ENCODE measurements at places on chromosomes 6 and 20. TPM values are rescaled to one million over a fixed set of nuclear protein-coding genes. Genes with fewer than 3 reads are reported as not detected.

- DNase-seq: no peak
Measured at GRCh38 chr20:46053416-46053815, 24.4 kb downstream of the SLC12A5 start.

DNA sequence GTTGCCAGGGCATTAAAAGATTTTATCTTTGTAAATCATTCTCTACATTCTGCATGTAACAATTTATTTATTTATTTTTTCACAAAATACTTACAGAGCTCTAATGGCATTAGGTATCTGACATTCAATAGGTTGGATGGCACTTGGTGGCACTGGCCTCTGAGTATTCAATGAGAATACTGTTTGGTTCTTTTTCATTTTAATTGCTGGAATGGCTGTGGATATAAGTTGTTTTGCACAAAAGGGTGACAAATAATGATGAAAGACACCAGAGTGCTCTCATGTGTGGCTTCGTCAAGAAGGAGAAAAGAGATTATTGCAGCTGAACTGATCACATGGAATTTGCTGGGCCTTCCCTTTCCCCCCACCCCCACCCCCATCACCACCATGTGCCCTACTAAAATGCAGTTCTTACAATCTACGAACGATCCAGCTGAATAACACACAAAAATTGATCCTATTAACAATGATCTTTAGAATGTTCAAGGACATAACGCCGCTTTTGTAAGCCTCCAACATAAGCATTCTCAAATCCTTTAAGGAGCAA is 195.2 kb upstream of the POU3F2 start:
- DNase-seq: no peak

DNA sequence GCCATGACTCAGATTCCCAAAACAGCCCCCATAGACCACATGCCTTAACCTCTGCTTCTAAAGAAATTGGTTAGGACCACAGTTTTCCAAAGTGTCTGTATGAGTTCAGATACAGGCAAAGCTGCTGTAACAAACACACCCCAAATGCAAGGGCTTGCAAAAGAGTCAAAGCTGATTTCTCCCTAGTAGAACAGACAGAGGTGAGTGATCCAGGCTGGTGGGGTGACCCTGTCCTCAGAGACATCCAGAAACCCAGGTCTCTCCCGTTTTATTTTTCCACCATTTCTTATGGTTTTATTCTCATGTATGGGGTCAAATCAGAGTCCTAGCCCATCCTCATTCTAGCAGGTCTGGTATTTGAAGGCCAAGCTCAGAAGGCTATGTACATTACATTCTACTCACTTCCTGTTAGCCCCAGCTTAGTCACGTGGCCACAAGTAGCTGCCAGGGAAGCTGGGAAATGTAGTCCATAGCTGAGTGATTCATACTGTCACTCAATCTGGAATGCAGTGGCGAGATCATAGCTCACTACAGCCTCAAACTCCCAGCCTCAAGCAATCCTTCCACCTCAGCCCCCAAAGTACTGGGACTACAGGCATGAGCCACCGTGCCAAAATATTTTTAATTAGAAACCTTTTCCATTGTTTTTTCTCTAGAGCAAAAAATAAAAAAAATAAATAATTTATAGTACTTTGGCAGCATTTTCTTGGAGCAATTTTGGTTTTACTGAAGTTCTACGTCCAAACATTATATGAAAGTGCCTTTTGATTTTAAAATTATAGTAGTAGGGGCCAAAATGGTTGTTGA is 175.2 kb downstream of the ZMYND8 start:
- DNase-seq: no peak

- no peak for DNase-seq
Measured at GRCh38 chr6:106628658-106629102, 618 bp downstream of the RTN4IP1 start.

DNA sequence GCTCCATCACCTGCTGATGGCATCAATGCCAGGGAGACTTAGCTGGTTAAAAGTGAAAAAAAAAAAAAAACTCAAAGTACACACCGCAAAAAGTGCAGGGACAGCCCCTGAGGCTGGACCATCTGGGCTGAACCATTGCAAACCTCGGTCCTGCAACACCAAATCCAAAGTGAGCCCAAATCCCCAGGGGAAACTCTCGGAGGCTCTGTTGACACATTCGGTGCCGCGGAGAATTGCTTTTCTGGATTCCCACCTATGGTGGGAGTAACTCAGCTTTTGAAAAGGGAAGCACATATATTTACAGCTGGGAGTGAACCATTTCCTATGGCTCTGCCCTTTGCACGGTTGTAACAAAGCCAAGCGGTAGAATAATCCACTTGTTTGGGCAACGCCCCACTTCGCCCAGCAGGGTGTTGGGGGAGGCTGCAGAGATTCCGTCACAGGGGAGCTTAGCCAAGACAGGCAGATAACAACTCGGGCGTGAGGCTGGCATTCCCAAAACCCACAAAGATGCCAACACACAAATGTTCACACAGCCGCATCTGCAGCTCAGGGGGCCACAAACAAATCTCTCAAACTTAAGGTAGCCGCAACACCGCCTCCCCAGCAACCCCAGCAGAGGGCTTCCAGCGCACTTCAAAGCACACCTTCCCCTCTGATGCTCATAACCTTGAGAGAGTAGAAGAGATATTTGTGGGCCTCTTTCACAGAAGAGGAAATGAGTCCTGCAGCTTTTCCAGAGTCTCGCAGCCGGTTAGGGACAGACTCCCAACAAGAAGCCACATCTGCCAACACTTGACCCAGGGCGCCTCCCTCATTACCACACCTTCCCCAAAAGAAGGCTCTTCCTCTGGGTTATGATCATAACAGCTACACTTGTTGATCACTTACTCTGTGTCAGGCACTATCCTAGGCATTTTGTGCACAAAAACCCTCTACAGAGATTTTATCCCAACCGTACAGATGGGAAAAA is 11.4 kb downstream of the ZC3H12D start:
- DNase-seq: no peak

- no peak for DNase-seq
Measured at GRCh38 chr20:1841554-1842140, 53.6 kb upstream of the SIRPA start.

DNA sequence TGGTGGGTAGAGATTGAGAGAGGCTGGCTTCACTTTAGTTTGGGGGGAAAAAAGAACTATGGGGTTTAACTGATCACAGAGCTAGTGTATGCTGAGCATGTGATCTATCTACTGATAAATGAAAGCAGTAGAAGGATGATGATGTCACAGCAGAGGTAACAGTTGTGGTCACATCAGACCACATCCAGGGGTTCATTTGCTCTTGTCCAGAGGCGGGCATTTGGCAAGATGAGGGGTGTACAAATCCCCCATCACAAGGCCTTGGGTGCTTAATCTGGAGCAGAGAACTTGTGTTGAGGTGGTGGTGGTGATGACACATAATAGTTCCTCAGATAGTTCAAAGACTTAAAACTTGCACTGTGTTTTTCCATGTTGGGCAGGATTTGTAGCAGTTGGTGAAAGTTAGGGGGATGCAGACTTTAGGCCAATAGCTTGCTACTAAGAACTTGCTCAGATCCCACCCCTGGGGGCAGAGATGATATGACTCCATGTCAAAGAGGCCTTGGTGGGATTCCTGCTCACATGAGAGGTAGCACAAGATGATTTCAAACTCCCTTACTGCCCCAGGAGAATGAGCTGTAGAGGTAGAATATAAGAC is 63.4 kb downstream of the PRDM1 start:
- DNase-seq: no peak

DNA sequence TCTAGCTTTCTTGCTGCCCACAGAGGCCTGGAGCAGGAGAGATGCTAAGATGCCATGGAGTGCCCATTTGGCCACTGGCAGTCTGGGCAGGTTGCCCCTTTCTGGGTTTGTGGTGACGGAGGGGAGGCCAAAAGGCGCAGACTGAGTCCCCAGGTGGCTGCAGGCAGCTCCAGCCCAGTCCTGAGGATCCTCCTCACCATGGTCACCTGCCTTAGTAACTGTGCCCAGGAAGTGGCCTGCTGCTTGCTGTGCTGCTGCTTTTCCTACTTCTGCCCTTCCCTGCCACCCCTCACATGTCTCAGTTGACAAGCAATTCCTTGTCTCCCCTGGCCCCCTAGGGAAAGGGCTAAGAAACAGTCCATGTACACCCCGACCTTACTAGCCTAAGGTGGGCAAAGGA is 35.3 kb upstream of the KIFC1 start:
- DNase-seq: no peak

DNA sequence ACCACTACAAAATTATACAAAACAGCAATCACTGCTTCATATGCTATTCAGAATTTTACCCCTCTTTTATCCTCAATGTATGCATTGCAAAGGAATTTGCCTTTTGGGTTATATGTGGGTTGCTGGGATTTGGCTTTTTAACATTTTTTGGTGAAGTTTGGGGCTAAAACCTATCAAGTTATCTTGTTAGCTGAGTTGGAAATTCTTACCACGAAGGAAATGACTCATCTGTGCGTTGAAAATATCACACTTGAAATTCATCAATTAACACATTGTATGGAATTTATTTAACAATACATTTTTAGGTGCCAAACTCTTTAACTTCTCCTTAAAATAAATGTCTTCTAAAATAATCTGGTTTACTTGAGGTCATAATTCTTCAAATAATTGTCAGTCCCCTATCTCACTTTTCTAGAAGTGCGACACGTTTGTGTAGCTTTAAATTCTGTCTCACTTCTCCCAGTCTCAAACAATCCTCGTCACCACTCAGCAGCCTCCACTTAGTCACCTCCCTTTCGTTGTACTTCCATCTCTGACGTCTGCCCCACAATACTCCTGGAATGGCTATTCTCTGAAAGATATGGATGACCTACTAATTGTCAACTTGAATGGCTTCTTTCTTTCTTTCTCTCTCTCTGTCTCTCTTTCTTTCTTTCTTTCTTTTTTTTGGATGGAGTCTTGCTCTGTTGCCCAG is 88.5 kb downstream of the PHACTR1 start:
- DNase-seq: no peak

GRCh38 chr20:37421988-37422387 is 76.0 kb downstream of the SRC start:
- no peak for DNase-seq

- no peak for DNase-seq
Measured at GRCh38 chr6:71248306-71248765, 40.3 kb upstream of the OGFRL1 start.

DNA sequence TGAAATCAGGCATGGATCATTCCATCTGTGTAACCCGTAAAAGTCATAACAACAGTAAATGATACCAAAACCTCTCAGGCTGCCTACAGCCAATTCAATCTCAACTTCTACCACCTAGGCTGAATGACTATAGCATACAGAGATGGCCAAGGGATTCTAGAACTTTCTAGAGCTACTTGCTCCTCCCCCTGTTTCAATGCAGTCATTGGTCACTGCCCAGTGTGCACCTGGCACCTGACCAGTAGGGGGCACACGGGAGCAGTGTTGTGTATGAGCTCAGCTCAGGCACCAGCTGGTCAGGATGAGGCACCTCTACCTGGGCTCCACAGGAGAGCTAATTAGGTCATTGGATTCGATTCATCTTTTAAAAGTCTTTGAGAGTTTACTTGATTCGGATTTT is 86.2 kb downstream of the PLEKHG1 start:
- no peak for DNase-seq

DNA sequence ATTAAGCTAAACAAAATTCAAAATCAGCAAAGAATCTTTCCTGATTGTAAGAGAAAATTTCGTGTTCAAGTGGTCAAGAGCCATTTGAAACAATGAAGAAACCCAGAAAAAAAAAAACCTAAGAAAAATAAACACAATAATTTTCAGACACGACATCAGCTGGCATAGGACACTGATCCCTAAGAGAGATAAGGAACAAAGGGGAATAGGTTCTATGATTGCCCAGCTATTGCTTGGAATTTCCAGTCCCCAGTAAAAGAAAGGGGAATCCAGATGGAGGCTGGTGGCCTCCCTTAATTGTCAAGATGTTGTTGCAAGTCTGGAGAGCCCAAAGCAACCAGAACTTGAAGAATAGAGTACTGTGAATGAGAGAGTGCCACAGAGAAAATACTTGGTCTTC is 48.5 kb downstream of the COL12A1 start:
- no peak for DNase-seq

- no peak for DNase-seq
Measured at GRCh38 chr6:25218346-25218745, 60.8 kb upstream of the CARMIL1 start.

GRCh38 chr6:30074331-30075093 is 1.1 kb downstream of the RNF39 start:
- no peak for DNase-seq

DNA sequence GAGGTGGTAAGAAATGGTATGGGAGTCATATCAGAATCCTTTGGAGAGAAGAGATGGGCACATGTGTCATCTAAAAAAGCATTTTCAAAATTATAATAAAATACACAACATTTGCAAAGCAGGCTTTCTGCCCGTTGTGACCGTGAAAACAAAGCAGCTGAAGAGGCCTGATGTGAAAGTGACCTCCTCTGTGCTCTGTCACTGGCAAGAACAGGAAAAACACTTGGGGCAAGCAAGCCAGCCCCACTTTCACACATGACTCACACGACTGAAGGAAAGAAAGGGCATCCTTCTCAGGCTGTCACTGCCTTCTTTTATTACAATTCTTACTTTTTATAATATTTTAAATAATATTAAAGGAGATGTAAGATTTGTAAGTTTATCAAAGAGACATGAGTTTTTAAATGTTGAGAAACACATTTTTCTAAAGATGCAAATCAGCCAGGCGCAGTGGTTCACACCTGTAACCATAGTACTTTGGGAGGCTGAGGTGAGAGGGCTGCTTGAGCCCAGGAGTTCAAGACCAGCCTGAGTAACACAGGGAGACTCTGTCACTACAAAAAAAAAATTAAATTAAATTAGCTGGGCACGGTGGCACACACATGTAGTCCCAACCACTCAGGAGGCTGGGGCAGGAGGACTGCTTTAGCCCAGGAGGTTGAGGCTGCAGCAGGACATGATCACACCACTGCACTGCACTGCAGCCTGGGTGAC is 143.7 kb downstream of the BTBD9 start:
- DNase-seq: no peak

GRCh38 chr20:32191422-32191821 is 16.1 kb downstream of the PLAGL2 start:
- DNase-seq: no peak

GRCh38 chr6:135331002-135331401 is 149.9 kb downstream of the MYB start:
- no peak for DNase-seq

The C6orf52 gene
- not detected for total RNA-seq

The EEF1A2 gene
- total RNA-seq: 0.92 TPM

The CYP24A1 gene
- 0.56 TPM for total RNA-seq

The DEFB112 gene
- not detected for total RNA-seq

The PPP1R14C gene
- not detected for total RNA-seq

The SRSF12 gene
- not detected for total RNA-seq

The KHDC1L gene
- total RNA-seq: not detected

The C20orf202 gene
- total RNA-seq: not detected

All from CD4-positive, alpha-beta T cell (primary cell).